AG04449 (cell line): ENCODE measurements at places on chromosomes 5 and 9.

GRCh38 chr9:77210116-77210515, 32.8 kb downstream of the VPS13A start:
- no peak for DNase-seq

- DNase-seq, result no peak
Observed at GRCh38 chr5:83470526-83471404, 779 bp upstream of the VCAN start.

GRCh38 chr5:76544268-76544926, 78.8 kb downstream of the F2RL2 start:
- no peak for DNase-seq

DNA sequence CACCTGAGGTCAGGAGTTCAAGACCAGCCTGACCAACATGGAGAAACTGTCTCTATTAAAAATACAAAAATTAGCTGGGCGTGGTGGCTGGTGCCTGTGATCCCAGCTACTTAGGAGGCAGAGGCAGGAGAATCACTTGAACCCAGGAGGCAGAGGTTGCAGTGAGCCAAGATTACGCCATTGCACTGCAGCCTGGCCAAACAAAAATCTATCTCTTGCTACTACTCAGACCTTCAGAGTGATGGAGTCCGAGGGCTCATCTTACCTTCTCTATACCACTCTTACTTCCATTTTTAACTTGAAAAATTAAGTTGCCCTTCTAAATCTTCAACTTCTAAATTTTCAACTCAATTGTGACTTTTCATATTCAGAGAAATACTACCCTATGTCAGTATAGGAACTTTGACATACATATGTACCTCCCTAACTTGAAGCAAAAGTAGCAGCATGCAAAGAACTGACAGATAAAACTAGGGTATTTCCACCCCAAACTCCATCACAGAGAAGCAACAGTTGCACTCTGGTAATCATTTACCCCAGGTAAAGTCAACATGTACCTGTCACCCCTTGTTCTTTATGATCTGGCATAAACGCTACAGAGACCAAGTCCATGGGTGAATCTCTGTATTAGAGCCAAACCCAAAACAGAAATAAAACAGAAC, 11.4 kb downstream of the ZFAND5 start:
- no peak for DNase-seq

GRCh38 chr9:98971168-98971914, 27.6 kb downstream of the COL15A1 start:
- DNase-seq, result no peak

DNA sequence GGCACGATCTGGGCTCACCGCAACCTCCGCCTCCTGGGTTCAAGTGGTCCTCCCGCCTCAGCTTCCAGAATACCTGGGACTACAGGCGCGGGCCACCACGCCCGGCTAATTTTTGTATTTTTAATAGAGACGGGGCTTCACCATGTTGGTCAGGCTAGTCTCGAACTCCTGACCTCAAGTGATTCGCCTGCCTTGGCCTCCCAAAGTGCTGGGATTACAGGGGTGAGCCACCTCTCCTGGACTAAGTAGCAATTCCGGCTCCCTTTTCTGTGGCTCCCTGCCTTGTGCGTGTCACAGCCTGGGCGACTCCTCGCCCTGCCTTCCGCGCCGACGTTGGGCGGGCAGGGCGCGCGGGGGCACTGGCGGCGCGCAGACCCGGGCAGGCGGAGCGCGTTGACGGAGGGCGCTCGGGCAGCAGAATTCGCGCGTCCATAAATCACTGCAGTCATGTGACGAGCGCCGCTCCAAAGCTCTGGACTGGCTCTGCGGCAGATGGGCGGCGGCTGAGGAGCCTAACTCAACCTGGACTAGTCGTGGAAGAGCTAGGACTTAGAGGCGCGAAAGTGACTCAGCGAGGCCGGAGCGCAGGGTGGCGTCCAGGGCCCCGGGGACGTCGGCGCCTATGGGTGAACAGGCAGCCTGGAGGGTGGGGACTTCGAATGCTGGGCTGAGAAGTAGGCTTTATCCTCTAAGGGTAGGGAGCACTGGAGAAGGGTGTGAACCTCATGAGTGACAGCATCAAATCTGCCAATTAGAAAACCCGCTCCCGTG, 1.4 kb upstream of the CIZ1 start:
- no peak for DNase-seq

DNA sequence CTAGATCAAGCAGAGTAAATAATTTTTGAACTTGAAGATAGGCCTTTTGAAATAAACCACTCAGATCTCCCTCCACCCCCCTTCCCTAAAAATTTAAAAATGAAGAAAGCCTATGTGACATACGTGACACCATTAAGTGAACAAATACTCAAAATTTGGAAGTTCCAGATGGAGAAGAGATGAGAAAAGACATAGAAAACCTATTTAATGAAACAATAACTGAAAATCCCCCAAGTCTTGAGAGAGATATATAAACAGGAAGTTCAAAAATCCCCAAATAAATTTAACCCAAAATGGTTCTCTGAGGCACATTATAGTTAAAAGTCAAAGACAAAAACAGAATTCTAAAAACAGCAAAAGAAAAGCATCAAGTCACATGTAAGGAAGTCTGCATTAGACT, 428.6 kb downstream of the PSAT1 start:
- no peak for DNase-seq

- DNase-seq, result no peak
Observed at GRCh38 chr5:159605585-159605984, 275.3 kb upstream of the IL12B start.

- no peak for DNase-seq
Observed at GRCh38 chr9:98887918-98888510, 55.7 kb upstream of the COL15A1 start.

- no peak for DNase-seq
Observed at GRCh38 chr5:131081913-131082488, 83.1 kb downstream of the HINT1 start.

GRCh38 chr5:2317540-2317939, 433.9 kb downstream of the IRX2 start:
- no peak for DNase-seq

DNA sequence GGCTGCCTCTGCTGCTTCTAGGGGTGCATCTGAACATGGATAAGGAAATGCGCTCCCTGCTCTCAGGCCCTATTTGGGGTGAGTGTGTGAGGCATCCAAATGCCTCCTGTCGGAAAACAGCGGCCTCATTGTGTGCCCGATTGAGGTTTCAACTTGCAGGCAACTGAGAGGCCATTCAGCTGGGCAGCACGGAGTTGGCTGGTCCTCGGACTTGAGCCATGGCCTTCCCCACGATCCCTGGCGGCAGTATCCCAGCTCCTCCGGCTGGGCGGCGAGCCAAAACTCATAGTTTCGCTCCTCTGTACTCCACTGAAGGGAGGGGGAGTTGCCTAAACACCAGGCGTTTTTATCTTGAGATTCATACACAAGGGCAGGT, 597.3 kb upstream of the SGCD start:
- DNase-seq, result no peak
